ENCODE measurements at places on chromosomes 12 and 14.

GRCh38 chr12:11698729-11699128 lies 49.3 kb downstream of the ETV6 start:
- no peak for DNase-seq

GRCh38 chr14:91004987-91005386 lies 55.5 kb downstream of the RPS6KA5 start:
- DNase-seq, result no peak

DNA sequence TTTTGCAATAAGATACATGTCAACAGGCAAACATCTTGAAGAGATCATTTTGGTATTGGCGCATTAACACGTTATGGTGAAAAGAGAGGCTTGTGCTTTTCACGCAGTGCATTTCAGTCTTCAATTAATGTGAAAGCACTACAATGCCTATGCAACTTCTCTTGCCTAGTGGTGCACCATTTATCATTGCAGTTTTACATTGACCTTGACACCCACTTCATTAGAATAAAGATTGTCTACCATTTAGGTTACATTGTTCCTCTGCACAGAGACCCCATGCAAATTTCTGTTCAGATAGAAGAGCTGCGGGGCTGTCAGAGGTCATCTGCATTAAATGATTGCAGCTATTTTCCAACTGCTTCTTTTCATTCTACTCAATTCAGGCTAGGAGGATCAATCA lies 212.2 kb upstream of the NPAS3 start:
- DNase-seq, result no peak

- DNase-seq, result no peak
Observed at GRCh38 chr14:76348898-76349297, 27.0 kb upstream of the ESRRB start.

DNA sequence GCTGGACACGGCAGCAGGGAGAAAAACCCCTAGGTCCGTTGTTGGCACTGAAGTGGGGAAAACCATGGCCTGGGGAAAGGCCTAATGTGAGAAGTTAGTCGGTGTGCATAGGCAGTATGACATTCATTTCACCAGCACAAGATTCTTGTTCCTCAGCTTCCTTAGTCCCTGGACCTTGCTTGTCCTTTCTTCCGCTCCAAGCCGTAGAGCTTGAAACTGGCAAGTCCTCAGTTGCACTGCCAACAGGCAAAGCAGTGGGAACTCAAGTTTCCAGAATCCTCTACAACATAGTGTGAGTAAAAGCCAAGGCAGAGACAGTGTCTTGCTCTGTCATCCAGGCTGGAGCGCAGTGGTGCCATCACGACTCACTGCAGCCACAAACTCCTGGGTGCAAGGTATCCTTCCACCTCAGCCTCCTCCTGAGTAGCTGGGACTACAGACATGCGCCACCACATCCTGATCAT lies 138.5 kb upstream of the AMIGO2 start:
- no peak for DNase-seq

GRCh38 chr14:74904635-74905503 lies 18.2 kb downstream of the RPS6KL1 start:
- no peak for DNase-seq

GRCh38 chr12:3012786-3013185 lies 53.6 kb downstream of the TEAD4 start:
- DNase-seq, result no peak

- no peak for DNase-seq
Observed at GRCh38 chr12:131357185-131357747, 353.6 kb upstream of the SFSWAP start.

DNA sequence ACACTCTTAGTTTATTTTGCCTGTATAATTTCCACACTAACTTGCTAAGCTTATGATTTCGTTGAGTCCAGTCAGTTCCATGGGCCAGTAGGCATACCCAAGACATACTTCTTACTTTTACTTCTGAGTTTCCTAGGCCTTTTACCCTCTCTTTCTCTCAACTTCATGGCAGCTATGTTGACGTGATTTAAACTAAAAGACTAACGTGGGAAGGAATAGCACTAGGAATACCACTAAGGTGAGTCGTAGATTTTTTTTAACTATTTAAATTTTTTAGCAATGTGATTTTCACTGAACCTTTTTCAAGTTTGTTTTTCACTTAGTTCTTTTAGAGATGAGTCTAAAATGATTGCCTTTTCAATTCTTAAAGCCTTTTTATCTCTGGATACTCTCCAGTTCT lies 793.5 kb upstream of the NOVA1 start:
- DNase-seq, result no peak
